ENCODE measurements at places on chromosomes 3 and 15. TPM values are rescaled to one million over a fixed set of nuclear protein-coding genes. Genes with fewer than 3 reads are reported as not detected.

GRCh38 chr3:157081626-157082210, 78.2 kb downstream of the CCNL1 start:
- peaks cover 31% of the 10 kb centered on the region for H3K4me1 ChIP-seq
- peak overlapping the region; percentile 69 for H3K27ac ChIP-seq
- no peak overlapping the region for H3K4me3 ChIP-seq
- H3K36me3 ChIP-seq, result no peaks in the 10 kb centered on the region

- H3K27ac ChIP-seq, result no peak overlapping the region
- no peaks in the 10 kb centered on the region for H3K36me3 ChIP-seq
- H3K27me3 ChIP-seq, result no peaks in the 10 kb centered on the region
- no peak overlapping the region for H3K4me3 ChIP-seq
- no peaks in the 10 kb centered on the region for H3K4me1 ChIP-seq
Observed at GRCh38 chr3:155352900-155353490, 59.5 kb upstream of the STRIT1 start.

GRCh38 chr15:85019815-85020590, 38.3 kb downstream of the PDE8A start:
- DNase-seq, result no peak
- no peaks in the 10 kb centered on the region for H3K36me3 ChIP-seq
- H3K27me3 ChIP-seq, result no peaks in the 10 kb centered on the region
- peaks cover 17% of the 10 kb centered on the region for H3K4me1 ChIP-seq
- H3K4me3 ChIP-seq, result no peak overlapping the region

DNA sequence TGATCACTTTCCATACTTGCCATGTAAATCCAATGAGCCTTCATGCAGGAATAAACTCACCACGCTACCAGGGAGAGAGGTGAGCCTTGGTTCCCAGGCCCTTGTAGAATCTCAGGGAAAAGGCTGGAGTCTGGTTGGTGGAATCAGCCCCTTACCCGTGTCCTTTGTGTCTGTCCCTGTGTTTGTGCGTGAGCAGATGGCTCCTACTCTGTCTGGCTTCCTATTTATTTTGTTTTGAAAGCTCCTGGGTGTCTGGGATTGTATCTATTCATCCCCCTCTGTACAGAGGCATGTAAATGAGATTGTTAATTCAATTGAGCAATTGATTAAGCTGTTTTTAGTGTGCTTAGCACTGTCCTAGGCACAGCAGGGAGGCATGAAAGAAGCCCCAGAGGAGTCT, 278.1 kb downstream of the THSD4 start:
- H3K4me1 ChIP-seq, result peaks cover 11% of the 10 kb centered on the region
- H3K27ac ChIP-seq, result no peak overlapping the region
- no peak overlapping the region for H3K4me3 ChIP-seq
- H3K36me3 ChIP-seq, result no peaks in the 10 kb centered on the region

GRCh38 chr15:32857732-32858131, 139.9 kb downstream of the GREM1 start:
- no peaks in the 10 kb centered on the region for H3K27me3 ChIP-seq
- no peak overlapping the region for H3K4me3 ChIP-seq
- H3K4me1 ChIP-seq, result peaks cover 70% of the 10 kb centered on the region
- DNase-seq, result no peak
- no peaks in the 10 kb centered on the region for H3K36me3 ChIP-seq

- no peaks in the 10 kb centered on the region for H3K27me3 ChIP-seq
- no peak for DNase-seq
- no peaks in the 10 kb centered on the region for H3K4me1 ChIP-seq
Observed at GRCh38 chr3:135448520-135448919, 517.0 kb upstream of the PPP2R3A start.

DNA sequence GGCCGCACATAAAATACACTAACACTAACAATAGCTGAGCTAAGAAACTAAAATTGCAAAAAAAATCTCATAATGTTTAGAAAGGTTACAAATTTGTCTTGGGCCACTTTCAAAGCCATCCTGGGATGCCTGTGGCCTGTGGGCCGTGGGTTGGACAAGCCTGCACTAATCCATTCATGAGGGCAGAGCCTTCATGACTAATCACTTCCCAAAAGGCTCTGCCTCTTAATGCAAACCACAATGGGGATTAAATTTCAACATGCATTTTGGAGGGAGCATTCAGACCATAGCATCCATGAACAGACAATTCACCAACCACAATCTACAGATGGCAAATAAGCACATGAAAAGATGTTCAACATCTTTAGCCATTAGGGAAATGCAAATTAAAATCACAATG, 128.2 kb downstream of the SUCLG2 start:
- no peak overlapping the region for H3K27ac ChIP-seq
- no peak overlapping the region for H3K4me3 ChIP-seq
- peaks cover 19% of the 10 kb centered on the region for H3K36me3 ChIP-seq
- H3K27me3 ChIP-seq, result no peaks in the 10 kb centered on the region
- peaks cover 31% of the 10 kb centered on the region for H3K4me1 ChIP-seq
- DNase-seq, result peak; percentile 49

DNA sequence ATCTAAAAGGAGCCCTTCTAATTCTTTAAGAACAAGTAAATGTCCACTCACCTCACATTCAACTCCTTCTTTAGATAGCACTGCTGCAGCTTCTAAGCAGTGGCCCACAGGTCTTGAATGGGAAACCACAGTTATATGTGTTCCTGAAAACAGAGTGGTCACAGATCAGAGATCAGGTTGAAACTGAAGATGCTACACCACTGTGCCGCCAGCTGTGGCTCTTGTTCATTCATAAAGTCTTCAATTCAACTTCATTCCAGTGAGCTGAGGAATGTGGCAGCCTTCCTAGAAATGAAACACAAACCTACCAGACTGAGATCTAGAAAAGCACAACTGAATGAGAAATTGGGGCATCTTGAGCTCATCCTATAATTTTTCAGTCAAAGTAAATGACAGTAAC, 4.0 kb downstream of the PDHB start:
- DNase-seq, result no peak
- H3K36me3 ChIP-seq, result peaks cover 79% of the 10 kb centered on the region
- no peak overlapping the region for H3K27ac ChIP-seq
- no peaks in the 10 kb centered on the region for H3K27me3 ChIP-seq

DNA sequence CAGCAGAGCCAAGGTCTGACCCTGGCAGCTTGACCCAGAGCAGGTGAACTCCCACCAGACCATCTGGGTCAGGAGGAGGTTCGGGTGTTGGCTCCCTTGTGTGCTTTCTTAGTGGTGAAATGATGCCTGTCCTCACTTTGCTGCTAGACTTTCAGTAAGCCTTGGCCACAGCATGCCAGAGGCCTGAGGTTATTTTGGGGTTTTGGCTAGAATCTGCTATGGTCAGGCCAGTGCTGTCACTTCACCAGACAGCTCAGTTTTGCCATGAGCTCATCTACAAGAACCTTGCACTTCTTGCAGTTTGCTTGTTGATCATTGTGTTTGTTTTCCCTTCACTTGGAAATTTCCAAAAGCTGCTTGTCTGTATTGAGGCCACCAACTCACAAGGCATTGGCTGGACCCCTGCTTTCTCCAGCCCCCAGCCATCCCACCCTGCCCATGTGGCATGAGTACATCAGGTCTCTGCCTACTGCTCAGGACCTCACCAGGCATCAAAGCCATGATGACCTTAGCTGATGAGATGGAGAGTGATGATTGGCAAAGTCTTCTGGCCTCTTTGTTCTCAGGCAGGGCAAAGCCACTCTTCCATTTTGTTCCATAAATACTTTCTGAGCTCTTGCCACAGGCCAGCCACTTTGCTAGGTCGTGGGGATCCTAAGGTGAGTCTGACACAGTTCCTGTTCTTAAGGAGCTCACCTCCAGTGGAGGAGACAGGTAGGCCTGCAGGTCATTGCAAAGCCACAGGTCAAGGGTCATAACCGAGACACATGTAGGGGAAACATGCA, 122.6 kb downstream of the ARNT2 start:
- no peaks in the 10 kb centered on the region for H3K4me1 ChIP-seq
- no peaks in the 10 kb centered on the region for H3K27me3 ChIP-seq

GRCh38 chr15:74336061-74337005, 31.1 kb downstream of the CYP11A1 start:
- no peak for DNase-seq
- no peak overlapping the region for H3K27ac ChIP-seq
- peaks cover 28% of the 10 kb centered on the region for H3K4me1 ChIP-seq
- H3K36me3 ChIP-seq, result no peaks in the 10 kb centered on the region
- no peaks in the 10 kb centered on the region for H3K27me3 ChIP-seq

- no peaks in the 10 kb centered on the region for H3K27me3 ChIP-seq
- H3K4me1 ChIP-seq, result no peaks in the 10 kb centered on the region
- no peaks in the 10 kb centered on the region for H3K36me3 ChIP-seq
- no peak overlapping the region for H3K4me3 ChIP-seq
- no peak overlapping the region for H3K27ac ChIP-seq
Observed at GRCh38 chr3:81277853-81278252, 483.6 kb downstream of the GBE1 start.

GRCh38 chr3:45870099-45870498, 16.2 kb upstream of the CCR9 start:
- DNase-seq, result no peak
- H3K27me3 ChIP-seq, result no peaks in the 10 kb centered on the region
- H3K4me1 ChIP-seq, result no peaks in the 10 kb centered on the region
- H3K36me3 ChIP-seq, result no peaks in the 10 kb centered on the region
- H3K27ac ChIP-seq, result no peak overlapping the region
- no peak overlapping the region for H3K4me3 ChIP-seq

DNA sequence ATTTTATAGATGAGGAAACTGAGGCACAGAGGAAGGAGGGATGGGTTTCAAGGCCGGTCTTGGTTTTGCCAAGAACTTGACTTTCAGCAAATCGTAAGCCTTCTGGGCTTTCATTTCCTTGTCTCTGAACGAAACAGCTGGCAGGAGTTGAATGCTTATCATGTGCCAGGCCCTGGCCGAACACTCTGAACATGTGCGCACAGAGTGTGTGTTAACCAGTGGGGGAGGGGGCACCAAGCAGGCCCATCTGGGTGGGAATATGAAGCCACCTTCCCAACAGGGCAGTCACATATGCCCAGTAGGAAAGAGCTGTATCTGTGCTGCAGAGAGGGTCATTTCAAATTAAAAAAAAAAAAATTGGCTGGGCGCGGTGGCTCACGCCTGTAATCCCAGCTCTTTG, 29.3 kb downstream of the ZNF710 start:
- H3K36me3 ChIP-seq, result no peaks in the 10 kb centered on the region
- no peaks in the 10 kb centered on the region for H3K4me1 ChIP-seq
- DNase-seq, result no peak
- no peaks in the 10 kb centered on the region for H3K27me3 ChIP-seq
- H3K27ac ChIP-seq, result no peak overlapping the region
- H3K4me3 ChIP-seq, result no peak overlapping the region

DNA sequence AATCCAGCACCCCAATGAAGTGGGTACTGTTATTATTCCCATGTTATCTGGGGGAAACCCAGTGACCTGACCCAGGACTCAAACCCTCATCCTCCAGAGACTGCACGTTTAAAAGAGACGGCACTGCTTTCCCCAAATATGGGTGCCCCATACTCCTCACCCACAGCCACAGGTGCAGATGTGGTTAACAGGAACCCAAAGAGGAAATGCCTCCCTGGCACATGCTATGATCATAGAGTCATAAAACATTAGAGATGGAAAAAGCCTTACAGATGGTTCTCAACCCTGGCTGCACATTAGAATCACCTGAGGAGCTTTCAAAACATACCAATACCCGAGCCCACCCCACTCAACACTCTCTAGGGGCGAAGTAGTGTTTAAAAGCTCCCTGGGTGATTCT, 111.5 kb downstream of the SEMA5B start:
- H3K27ac ChIP-seq, result no peak overlapping the region
- no peaks in the 10 kb centered on the region for H3K4me1 ChIP-seq
- H3K27me3 ChIP-seq, result peaks cover 5% of the 10 kb centered on the region

- no peak for DNase-seq
- 0 out of 2 replicates have a peak, but pooled peaks cover 4% of the 10 kb centered on the region for H3K27me3 ChIP-seq
- H3K4me3 ChIP-seq, result no peak overlapping the region
- no peaks in the 10 kb centered on the region for H3K36me3 ChIP-seq
- no peak overlapping the region for H3K27ac ChIP-seq
- no peaks in the 10 kb centered on the region for H3K4me1 ChIP-seq
Observed at GRCh38 chr15:20659265-20659664, 117.7 kb upstream of the GOLGA6L6 start.

DNA sequence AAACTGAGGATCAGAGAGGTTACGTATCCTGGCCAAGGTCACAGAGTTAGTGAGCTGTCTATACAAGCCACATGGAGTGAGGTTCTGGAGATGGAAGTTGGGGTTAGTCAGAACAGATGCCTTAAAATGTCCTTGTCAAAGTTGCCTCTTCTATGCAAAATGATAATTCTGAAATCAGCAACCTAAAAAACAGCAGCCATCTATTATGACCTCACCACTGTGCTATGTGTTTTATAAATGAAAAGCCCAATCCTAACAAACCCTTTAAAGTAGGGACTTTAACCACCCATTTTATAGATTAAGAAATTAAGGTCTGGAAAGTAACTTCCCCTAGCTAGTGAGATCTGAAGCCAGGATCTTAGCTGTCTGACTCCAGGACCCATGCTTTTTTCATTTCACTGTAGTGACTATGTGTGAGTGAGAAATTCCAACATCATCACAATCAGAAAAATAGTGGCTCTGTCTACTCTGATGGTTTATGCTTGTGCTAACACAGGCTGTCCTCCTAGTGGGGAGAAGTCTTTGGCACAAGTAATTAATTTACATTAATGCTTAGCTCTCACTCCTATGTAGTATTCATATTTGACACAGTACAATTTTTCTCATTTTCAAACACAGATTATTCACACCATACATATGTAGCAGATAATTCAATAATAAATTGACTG, 143.6 kb downstream of the ANO10 start:
- no peaks in the 10 kb centered on the region for H3K27me3 ChIP-seq
- H3K4me3 ChIP-seq, result no peak overlapping the region
- H3K4me1 ChIP-seq, result no peaks in the 10 kb centered on the region
- no peak overlapping the region for H3K27ac ChIP-seq
- H3K36me3 ChIP-seq, result no peaks in the 10 kb centered on the region
- DNase-seq, result no peak

DNA sequence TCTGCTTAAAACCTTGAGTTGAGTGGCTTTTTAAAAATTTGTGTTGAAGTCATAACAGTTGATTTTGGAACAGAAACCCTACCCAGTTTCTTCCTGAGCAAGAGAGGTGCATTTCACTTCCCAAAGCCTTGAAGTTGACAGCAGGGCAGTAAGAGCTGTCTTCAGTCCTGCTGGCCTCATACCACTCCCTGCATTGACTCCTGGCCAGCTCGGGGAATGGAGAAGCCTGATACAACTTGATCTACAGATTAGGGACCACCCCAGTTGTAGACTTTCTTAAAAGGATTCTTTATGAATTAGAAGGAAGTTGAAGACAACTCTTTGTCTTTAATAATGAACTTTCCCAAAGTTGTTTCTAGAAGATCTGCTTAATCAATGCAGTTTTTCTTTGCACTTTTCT, 90.6 kb upstream of the FLNB start:
- no peak for DNase-seq
- H3K4me1 ChIP-seq, result peaks cover 25% of the 10 kb centered on the region
- H3K27me3 ChIP-seq, result no peaks in the 10 kb centered on the region
- peak overlapping the region; percentile 82 for H3K27ac ChIP-seq

The IMPG2 gene
- 0.05 TPM for total RNA-seq

The INO80 gene
- 25.5 TPM for total RNA-seq

The AADACL2 gene
- total RNA-seq, result not detected

The PLSCR5 gene
- total RNA-seq, result not detected

The TPRA1 gene
- total RNA-seq, result 73.9 TPM

The FBXL2 gene
- 16.4 TPM for total RNA-seq

The CCR3 gene
- 0.66 TPM for total RNA-seq

The GP5 gene
- total RNA-seq, result not detected

The DAPK2 gene
- total RNA-seq, result 0.34 TPM

The LSAMP gene
- not detected for total RNA-seq

Measured in SJSA1 (cell line).